ENCODE measurements at places on chromosomes 4 and X.

GRCh38 chrX:2967998-2968909 lies 38.1 kb upstream of the ARSH start:
- DNase-seq, result no peak

GRCh38 chr4:169619518-169619957 lies 840 bp upstream of the CLCN3 start:
- peak; percentile 57 for DNase-seq

DNA sequence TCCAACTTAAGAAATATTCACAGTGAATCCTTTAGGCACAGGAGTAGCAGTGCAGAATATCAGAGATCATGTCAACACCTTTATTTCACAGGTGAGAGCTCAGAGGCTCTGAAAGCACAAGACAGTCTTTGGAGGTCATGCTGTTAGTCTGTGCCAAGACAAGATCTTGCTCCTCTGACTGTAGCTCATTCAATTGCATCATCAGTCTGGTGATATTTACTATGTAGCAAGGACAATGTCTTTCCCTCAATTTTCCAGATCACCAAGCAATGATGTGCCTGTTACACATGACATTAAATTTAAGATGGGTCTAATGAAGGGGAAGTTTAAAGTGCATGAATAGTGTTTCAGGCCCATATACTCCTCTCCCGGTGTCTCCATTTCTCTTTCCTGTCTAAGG lies 277.5 kb downstream of the IL15 start:
- no peak for DNase-seq

DNA sequence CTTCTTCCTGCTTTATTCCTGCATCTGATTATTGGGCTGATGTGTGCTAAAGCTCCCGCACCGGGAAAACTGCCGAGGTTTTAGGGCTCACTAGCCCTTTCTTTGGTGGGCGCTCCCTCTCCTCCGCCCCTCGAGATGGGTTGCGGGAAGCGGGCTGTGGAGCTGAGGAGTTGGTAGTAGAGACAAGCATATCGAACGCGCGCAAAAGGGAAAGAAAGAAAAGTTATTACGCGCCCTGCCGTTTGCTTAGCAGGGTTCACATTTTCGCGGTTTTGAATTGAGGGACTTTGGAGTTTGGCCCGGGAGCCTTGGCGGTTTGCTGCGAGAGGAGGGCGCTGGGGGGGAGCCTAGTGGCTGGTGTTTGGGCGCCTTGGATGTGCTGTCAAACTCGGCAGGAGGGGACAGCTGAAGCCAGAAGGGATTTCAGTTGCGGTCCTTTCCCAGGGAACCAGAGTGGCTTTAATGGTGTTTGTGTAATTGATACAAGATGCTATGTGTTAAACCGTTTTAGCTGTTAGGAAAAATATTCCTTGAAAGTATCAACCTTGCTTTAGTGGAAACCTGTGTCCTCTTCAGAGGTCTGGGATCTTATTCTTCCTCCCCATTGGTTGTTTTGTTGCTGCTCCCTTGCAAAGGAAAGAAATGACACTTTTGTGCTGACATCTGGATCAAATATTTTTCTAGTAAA lies 1.1 kb downstream of the GAB1 start:
- DNase-seq, result peak; percentile 90

GRCh38 chr4:159042097-159042605 lies 60.7 kb upstream of the RAPGEF2 start:
- DNase-seq, result peak; percentile 26

DNA sequence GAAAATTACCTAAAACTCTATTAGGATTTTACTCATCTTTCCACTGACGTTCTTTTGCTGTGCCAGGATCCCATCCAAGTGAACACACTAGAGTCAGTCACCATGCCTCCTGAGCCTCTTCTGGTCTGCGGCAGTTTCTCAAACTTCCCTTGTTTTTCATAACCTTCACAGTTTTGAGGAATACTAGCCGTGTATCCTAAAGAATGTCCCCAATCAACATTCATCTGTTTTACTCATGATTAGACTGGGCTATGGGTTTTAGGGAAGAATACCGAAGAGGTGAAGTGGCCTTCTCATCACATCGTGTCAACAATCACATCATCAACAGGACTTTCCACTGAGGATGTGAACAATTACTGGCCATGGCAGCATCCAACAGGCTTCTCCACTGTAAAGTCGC lies 4.8 kb downstream of the LRP2BP start:
- DNase-seq, result no peak

DNA sequence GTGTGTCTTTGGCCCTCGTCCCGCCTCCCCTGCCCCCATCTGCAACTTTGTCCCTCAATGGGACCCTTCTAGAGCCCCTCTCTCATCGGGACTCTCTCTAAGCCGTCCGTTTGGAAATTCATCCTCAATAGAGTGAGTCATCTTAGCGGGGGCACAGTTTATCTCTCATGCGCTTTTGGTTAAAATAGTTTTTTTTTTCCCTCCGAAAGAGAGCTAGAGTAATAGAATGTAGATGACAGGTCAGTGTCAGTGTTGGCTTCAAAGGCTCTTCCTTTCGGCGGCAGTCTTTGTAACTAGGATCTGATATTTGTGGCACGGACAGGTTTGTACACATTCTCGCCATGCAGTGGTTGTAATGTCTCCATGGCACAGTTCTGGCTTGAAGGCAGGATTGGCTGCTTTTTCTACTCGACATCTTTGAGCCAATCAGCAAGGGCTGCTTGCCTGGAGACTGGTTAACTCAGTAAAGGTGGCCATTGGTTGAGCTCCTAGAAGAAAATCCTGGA lies 989 bp downstream of the N4BP2 start:
- peak; percentile 89 for DNase-seq

- DNase-seq, result no peak
Observed at GRCh38 chr4:80921441-80921840, 109.1 kb upstream of the BMP3 start.

DNA sequence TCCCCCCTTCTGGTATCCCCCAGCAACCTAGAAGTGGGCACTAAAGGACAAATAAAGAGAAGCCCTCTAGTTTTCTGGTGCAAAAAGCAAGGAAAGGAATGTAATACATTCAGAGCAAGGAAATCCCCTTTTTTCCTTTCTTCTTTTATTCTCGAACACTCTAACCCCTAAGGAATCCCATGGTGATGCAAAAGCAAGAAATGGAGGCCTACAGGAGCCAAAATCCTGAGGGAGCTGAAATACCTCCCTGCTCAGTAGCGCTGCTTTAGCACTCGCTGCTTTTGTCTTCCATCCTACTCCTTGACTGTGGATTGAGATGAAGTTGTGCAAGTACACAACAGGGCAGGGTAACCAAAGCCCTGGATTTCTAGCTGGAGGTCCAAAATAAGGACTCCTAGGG lies 251.0 kb downstream of the PRDM5 start:
- no peak for DNase-seq

- no peak for DNase-seq
Observed at GRCh38 chr4:158444621-158445020, 77.1 kb upstream of the RXFP1 start.

DNA sequence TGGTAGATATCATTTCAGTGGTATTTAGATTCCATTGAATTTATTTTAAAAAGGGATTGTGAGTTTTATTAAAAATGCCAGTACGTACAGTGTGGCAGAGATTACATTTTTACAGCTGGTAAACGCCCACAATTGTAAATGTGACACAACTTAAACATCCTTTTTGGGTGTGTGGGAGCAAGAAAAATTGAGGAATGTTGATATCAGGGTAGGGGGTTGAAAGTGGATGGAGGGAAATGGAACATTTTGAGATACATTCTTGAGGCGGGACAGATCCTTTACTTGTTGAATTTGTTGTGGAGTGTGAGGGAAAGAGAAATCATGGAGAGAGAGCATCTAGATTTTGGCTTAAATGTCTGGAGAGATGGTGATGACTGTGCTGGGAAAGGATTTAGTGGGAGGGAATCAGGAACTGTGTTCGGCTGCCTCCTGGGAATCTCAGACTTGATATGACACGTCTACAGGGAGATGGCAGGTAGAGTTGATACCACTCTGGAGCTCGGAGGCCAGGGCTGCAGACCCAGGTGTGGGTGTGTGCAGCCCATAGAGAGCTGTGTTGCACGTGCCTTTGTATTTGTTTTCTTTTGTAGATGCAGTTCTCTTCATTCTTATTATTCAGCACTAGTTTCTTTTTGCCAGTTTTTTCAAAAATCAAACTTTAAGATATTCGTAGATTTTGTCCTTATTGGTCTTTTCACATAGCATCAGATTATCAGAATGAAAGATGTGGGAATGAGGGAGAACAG lies 10.8 kb downstream of the TMEM131L start:
- no peak for DNase-seq

DNA sequence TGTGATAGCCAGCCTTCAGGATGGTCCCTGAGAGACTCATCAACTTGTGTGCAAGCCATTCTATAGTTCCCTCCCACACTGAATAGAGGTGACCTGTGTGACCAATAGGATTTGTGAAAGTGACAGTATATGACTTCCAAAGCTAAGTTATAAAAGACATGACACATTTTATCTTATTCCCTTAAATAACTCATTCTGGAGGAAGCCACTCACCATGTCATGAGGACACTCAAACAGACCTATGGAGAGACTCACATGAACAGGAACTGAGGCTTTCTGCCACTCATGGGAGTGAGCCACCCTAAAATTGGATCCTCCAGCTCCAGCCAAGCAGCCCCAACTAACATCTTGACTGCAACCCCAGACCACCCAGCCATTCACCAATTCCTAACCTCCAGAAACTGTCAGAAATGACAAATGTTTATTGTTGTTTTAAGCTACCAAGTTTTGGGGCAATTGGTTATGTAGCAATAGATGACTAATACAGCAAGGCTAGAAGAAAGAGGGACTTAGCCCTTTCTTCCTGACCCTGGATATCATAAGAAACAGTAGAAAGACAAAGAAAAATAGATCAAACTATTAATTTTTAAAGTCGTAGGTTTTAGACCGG lies 9.0 kb upstream of the CHIC2 start:
- DNase-seq, result no peak

- no peak for DNase-seq
Observed at GRCh38 chr4:139833151-139833910, 167.7 kb downstream of the MGST2 start.

- no peak for DNase-seq
Observed at GRCh38 chr4:26912810-26913209, 52.2 kb downstream of the STIM2 start.

DNA sequence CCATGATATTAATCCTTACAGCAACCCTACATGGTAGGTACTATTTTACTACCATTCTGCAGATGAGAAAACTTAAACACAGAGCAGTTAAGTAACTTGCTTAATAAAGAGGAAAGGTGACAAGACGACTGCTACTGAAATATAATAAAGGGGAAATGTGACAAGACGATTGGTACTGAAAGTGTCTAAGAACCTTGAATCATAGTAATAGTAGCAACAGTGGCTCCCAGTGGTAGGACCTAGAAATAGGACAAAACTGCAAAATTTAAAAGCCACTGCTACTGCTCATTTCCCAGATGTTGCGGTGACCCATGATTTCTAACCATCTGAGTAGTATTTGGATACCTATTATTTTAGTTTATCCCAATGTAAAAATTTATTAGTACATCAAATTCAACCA lies 89.5 kb downstream of the TASL start:
- DNase-seq, result no peak

DNA sequence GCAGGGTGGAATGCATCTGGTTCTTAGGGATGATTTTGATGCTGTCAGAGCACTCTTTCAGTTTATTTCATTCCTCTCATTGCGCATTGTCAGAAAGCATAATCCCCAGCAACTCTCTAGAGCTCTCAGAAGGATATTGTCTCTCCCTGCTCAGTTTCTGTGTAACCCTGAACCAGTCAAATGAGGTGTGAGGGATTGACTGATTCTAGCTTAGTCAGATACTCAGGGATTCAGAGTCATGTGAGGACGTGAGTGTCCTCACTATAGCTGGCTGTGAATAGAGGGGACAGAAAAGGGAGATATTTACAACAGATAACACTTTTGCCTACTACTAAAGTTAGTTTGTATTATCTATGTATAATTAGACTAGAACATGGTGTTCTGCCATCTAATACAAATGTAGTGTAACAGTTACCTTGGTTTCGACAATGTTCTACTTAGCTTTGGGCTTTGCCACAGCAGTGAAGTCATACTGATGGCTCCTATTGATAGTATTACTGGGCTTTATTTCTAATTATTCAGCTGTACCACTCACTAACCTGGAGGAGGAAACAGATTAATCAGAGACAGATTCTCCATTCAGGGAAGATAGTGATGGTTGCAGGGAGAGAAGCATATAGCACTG lies 19.5 kb downstream of the AP1AR start:
- DNase-seq, result no peak

- DNase-seq, result no peak
Observed at GRCh38 chrX:64850371-64851082, 125.7 kb downstream of the ZC4H2 start.

DNA sequence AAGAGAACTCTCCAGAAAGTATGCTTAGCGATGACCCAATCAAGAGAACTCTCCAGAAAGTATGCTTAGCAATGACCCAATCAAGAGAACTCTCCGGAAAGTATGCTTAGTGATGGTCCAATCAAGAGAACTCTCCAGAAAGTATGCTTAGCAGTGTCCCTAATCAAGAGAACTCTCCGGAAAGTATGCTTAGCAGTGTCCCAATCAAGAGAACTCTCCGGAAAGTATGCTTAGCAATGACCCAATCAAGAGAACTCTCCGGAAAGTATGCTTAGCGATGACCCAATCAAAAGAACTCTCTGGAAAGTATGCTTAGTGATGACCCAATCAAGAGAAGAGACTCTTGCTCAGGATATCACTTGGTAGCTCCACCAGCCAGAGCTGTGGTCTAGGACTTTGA lies 92.5 kb downstream of the AFAP1 start:
- DNase-seq, result no peak

GRCh38 chr4:33831442-33832066 lies 2412.8 kb downstream of the ARAP2 start:
- no peak for DNase-seq

GRCh38 chrX:94256396-94256795 lies 582.4 kb downstream of the FAM133A start:
- DNase-seq, result no peak

DNA sequence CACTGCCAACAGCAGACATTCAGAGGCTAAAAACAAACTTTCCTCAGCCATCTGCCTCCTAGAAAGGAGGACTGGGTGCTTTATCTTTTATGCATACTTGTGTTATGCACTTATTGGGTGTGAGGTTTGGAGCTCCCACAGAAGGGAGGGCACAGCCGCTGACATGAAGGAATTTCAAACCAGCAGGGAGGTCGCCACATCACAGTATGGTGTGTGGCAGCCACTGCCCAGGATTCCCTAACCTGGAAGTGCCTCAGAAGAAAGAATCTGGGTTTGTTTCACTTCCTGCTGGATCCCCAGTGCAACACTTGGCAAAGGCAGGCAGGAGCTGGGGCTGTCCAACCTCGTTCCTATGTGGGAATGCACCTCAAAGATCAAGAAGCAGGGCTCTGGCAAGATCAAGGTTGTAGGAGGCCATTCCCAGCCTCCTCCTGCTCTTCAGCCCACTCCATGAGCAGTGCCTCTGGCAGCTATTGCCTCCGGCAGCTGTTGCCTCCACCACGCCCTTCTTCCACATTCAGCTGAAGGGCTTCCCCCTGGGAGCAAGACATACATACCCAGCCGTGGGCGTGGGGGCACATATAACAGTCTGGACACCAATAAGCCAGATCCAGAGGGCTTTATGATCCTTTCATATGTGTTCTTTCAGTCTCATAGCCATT lies 109.0 kb upstream of the MAMLD1 start:
- DNase-seq, result peak; percentile 78

Data from lower leg skin (tissue), 4 donors.